ENCODE measurements at places on chromosomes 4 and X. TPM values are rescaled to one million over a fixed set of nuclear protein-coding genes. Genes with fewer than 3 reads are reported as not detected.

AMBN gene
- not detected for total RNA-seq

DNA sequence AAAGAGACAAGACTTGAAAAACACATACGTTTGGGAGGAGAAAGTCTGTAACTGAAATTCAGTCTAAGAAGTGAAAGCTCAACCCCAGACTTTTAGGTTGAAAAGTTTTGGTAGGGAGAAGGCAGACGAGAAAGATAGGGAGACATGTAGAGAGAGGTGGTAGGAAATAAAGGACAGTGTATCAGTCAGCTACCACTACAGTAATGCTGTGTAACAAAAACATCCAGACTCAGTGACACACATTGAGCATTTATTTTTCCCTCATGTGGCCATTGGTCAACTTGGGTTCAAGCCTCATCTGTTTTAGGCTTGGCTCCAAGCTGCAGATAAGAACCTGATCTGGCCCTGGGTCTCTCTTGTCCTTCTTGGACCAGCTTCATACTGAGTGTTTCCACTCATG is 26.9 kb downstream of the CCKAR start:
- no peak for DNase-seq

GRCh38 chr4:28682847-28683246 is 1822.2 kb downstream of the STIM2 start:
- no peak for DNase-seq

SOX3 gene
- total RNA-seq: not detected

SPANXN4 gene
- total RNA-seq: not detected

GRCh38 chr4:90544532-90545045 is 417.4 kb downstream of the CCSER1 start:
- no peak for DNase-seq

TMEM271 gene
- not detected for total RNA-seq

DNA sequence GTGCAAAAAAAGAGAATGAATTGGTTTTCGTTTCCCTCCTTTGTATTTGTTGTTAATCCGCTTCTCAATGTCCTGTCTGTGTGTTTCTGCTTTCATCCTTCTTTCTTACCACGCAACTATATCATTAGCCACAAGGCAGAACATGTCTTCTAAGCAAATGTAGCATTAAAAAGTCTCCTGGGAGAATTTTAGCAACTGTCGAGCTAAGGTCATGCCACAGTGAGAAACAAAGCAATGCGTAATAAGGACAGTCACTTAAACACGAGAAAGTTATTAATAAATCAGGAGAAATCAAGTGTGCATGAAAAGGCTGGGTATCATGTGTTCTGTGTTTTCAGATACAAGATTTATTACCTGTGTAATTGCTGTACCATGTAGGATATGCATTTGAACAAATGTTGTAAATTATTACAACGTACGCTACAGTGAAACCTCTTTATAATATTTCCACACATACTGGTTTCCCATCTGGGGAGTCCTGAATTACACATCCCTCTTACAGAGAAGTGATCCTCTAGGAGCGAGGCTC is 890.8 kb downstream of the TRIML1 start:
- no peak for DNase-seq

DNA sequence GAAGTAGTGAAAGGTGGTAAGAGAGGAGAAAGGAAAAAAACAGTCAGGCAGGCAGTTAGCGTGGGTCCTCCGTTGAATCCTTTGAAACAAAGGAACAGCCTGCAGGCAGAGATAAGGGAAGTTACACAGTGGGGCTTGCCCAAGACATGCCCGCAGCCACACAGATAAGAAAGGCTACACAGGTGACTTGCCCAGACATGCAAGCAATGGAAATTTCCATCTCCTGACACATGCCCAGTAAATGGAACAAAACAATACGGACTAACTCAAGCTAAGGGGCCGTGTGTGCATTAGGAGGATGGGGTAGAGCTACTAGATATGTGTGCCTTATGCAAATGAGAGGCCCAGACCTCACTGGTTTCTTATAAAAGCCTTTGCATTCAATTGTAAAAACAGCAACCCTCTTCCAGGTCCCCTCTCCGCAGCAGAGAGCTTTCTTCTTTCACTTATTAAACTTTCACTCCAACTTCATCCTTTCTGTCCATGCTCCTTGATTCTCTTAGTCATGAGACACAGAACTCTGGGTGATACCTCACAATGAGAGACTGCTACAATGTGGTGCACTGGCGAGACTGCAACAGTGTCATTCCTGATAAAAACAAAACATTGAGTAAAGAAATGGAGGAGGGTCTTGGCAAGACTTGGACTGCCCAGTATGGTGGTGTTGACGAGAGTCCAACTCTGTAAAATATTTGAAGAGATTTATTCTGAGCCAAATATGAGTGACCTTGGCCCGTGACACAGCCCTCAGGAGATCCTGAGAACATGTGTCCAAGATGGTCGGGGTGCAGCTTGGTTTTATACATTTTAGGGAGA is 997.4 kb upstream of the PRKX start:
- no peak for DNase-seq

AIMP1 gene
- 15.9 TPM for total RNA-seq

FGF2 gene
- 4.0 TPM for total RNA-seq

IL3RA gene
- total RNA-seq: not detected

DNA sequence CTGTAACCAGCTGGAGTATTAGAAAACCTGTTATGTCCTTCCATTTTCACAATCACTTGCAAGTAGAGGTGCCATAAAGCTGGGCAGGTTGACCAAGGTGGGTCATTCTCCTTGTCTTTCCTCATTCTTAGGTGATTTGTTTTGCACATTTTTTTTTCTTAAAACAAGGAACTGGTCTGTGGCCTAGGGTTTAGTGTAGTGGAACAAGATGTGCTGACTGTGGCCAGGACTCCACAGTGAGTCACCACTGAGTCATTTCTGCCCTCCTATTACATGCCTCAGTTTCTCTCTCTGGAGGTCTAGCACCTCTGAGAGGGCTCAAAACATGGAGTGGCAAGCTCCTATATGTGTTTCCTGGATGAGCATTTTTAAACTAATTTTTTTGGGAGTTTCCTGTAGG is 355.9 kb downstream of the GPM6A start:
- no peak for DNase-seq

SRP72 gene
- total RNA-seq: 118 TPM
